Activated T-cell treated with anti-CD3 and anti-CD28 coated beads for 24 hours (primary cell): ENCODE measurements at places on chromosomes 3 and 15.

- no peak for DNase-seq
Measured at GRCh38 chr3:129035360-129036221, 25.0 kb upstream of the GP9 start.

DNA sequence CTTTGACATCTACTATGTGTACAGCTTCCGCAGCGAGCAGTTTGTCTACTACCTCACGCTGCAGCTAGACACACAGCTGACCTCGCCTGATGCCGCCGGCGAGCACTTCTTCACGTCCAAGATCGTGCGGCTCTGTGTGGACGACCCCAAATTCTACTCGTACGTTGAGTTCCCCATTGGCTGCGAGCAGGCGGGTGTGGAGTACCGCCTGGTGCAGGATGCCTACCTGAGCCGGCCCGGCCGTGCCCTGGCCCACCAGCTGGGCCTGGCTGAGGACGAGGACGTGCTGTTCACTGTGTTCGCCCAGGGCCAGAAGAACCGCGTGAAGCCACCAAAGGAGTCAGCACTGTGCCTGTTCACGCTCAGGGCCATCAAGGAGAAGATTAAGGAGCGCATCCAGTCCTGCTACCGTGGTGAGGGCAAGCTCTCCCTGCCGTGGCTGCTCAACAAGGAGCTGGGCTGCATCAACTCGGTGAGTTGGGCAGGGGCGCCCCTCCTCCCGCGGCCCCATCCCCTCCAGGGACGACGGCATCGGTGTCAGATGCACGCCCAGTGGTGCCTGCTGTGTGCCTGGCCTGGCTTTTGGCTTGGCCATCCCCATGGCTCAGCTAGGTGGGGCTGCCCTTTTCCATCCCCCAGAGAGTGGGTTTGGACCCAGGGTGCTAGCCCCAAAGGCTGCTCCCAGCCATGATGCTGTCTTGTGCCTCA is 6.6 kb downstream of the PLXNA1 start:
- DNase-seq = no peak

DNA sequence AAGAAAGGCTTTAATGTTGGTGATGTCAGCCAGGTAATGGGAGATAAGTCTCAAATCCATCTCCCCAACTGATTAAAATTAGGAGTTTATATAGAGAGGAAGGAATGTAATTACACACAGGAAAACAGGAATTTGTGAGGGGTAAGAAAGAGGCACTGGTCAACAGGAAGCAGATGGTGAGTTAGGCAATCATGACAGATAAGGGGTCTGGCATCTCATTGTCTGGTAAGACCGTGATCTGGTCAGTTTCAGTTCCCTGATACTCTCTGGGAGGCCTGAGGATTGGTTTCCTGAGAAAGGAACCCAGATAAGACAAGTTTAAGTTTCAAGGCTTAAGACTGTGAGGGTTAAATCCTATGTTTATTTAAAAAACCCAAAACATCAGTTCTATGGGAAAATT is 414.7 kb upstream of the ARRDC4 start:
- DNase-seq = no peak

- no peak for DNase-seq
Measured at GRCh38 chr15:42163947-42164550, 7.6 kb upstream of the PLA2G4F start.

GRCh38 chr3:171745577-171746319 is 64.5 kb downstream of the PLD1 start:
- DNase-seq = no peak

- no peak for DNase-seq
Measured at GRCh38 chr3:79973482-79973881, 205.7 kb upstream of the ROBO1 start.

DNA sequence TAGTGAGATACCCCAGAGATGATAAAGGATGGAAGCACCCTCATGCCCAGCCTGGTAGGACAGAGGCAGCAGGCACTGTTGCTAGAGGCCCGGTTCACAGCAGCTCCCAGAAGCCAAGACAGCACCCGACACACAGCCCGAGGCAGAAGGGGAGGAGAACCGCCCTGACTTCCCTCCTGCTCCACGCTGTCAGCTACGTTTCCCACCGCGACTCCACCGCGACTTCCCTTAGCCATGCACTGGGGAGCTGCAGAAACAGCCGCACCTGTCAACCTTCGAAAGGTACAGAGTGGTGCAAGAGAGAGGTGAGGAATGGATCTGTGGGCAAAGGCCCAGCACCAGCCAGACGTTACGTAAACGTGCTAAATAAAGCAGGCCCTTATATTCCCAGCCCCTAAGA is 529.2 kb downstream of the GABRG3 start:
- no peak for DNase-seq

DNA sequence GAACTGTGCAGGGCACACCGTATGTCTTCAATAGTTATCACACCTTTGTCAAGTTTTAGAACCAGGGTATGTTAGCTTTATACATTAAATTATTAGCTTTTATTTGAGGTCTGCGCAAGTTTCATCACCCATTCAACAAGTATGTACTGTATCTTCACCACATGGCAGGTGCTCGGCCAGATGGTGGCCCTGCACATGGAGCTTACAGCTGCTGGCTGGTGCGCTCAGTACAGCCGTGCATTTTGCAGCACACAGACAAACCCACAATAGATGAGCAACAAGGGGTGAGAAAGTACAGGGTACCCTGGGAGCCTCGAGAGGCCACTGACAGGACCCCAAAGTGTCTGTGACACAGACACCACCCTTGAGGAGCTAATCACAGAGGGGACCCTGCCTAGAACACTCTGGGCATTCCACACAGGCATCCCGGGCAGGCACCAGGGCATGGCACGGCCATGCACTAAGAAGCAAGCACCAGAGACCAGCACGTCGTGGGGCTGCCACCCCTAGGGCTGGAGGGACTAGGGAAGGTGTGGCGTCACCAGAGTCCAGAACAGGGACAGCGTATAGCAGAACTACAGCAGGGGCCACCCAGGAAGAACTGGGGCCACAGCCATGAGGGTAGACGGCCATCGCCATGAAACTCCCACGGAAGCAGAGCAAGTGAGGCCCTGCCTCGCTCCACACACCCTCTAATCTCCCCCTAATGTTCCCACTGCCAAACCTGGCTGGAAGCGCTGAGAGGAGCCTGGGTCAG is 27.4 kb downstream of the ZXDC start:
- DNase-seq = no peak

- DNase-seq = no peak
Measured at GRCh38 chr3:53694046-53694445, 152.2 kb downstream of the CHDH start.

DNA sequence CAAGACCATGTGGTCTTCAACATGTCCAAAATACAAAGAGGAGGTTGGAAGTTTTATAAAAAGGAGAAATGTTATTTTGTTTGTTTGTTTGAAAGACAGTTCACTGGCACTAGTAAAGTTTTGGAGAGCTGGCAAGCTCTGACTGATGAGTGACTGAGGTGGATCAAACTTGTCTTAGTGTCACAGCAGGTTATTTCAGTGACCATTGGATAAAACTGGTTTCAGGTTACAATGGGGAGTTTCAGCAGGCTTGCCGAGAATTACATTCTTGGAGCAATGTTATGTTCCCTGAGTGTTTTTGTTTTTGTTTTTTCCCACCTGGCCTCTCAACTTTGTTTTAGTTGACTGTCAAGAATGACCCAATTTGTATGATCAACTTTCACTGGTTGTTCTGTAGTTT is 414.5 kb upstream of the ARHGEF26 start:
- DNase-seq = no peak

DNA sequence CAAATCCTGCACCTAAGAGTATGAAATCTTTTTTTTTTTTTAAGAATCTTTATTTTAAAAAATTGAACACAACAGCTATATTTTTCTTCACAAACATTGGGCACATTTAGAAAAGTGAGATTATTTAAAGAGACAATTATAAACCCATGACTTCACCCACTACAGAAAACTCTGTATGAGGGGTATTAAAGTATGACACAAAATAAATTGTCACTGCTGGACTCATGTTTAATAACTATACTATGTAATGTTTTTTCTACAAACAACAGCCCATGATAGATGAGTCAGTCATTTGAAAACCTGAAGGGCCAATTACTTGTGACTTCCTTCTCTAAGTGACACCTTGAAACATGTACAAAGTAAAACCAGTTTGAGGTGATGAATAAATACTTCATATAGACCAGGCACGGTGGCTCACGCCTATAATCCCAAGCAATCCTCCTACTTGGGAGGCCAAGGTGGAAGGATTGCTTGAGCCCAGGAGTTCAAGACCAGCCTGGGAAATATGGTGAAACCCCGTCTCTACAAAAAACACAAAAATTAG is 36.0 kb downstream of the AQR start:
- DNase-seq = no peak

DNA sequence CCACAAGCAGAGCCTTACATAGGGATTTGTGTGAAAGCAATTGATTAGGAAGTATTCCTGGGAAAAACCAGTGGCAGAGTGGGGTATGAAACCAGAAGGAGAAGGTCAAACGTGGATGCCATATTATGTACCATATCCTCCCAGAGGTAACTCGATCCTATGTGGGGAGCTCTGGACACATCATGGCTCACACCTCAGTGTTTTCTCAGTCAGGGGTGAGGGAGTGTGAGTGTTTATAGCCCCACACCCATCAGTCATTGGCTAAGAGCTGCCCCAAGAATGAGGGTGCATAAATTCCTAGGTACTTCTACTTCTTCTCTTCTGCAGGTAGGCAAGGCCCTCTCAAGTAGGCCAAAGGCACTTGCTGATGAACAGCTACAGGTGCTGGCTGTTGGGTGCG is 28.2 kb upstream of the PDZRN3 start:
- no peak for DNase-seq

DNA sequence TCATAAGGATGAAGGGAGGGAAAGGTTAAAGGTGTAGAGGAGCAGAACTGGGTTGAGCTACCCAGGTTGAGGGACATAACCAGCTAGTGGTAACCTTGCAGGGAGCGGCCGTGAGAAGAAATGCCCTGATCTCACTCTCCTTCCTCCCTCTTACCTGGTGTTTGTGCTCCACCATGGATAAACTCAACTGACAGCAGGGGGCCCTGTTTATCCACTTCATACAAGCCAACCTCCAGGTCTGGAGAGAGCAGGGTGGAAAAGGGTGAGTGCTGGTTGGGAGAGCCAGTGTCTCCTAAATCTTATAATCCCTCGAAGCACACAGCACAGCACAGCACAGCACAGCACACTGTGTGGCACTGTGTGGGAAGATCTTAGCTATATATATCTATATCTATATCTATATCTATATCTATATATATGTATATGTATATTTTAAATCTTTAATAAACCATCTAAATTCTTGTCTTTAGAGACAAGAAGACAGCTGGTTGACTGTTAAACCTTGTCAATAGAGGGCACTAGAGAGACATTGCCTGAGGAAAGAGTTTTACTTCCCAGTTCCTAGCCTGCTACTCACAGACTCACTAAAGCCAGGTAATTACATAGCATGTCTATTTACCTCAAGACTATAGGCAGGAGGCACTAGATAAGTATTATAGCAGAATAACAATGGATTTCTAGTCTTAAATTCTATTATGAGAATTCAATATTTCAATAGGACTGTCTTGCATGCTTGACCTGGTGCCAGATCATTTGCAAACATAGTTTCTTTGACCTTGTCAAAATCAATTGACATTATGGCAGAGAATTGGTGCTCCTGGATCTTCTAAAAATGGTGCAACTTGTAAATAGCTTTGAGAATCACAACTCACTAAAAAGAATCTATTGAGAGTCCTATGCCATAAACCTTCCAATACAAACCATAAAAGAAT is 21.7 kb upstream of the FMN1 start:
- no peak for DNase-seq

DNA sequence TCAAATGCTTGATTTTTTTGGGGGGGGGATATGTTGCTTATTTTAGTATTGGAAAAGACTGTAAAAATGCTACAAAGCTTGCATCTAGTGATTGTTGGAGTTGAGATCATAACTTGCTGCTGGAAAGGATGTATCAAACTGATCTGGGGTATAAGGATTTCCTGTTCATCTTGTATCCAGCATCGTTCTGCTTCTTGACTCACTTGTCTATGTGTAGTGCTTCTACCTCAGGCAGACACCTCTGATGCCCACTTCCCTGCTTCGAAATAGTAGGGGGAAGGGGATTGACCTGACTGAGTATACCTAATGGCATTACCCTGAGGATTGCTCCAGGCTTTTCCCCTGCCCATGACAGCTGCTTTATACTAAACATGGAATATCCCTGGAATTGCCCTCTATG is 42.7 kb downstream of the STT3B start:
- no peak for DNase-seq

GRCh38 chr3:39765575-39765974 is 43.8 kb upstream of the MYRIP start:
- DNase-seq = no peak

- no peak for DNase-seq
Measured at GRCh38 chr15:67977414-67978089, 76.6 kb upstream of the PIAS1 start.

- no peak for DNase-seq
Measured at GRCh38 chr3:133695560-133696171, 33.9 kb upstream of the TOPBP1 start.

GRCh38 chr3:30012941-30013543 is 593.4 kb upstream of the TGFBR2 start:
- peak; percentile 13 for DNase-seq

- no peak for DNase-seq
Measured at GRCh38 chr3:76723366-76723765, 316.5 kb upstream of the ROBO2 start.

DNA sequence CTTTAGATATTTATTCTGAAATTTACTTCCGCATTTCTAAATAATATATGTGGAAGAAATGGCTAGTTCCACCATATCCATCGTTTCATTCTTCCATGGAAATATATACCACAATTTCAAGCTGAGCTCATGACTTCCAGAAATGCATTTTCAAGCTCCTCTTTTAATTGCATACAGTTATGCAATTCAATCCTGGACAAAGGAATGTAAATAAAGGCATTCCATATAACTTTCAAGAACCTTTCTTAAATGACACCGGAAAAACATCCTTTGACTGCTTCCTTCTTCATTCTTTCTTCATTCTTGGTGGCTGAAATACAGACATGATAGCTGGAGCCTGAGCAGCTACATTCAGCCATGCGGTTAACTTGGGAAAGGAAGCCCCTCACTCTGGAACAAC is 185.2 kb upstream of the GADL1 start:
- DNase-seq = no peak

GRCh38 chr3:41592753-41593510 is 369.0 kb downstream of the ULK4 start:
- no peak for DNase-seq

GRCh38 chr3:185207931-185208746 is 45.7 kb downstream of the EHHADH start:
- no peak for DNase-seq

- DNase-seq = peak; percentile 7
Measured at GRCh38 chr3:112582244-112582874, 20.5 kb downstream of the SLC35A5 start.

GRCh38 chr3:155281912-155282311 is 11.6 kb downstream of the STRIT1 start:
- no peak for DNase-seq

GRCh38 chr3:95387242-95388021 is 1324.6 kb downstream of the NSUN3 start:
- no peak for DNase-seq

GRCh38 chr3:9416139-9416780 is 18.8 kb downstream of the SETD5 start:
- DNase-seq = no peak

GRCh38 chr3:130509008-130509407 is 8.0 kb upstream of the COL6A6 start:
- DNase-seq = no peak
